Left renal cortex interstitium (tissue), 4 donors: ENCODE measurements at places on chromosomes 3 and 15.

GRCh38 chr15:62306851-62307504 is 141.9 kb upstream of the C2CD4B start:
- peak; percentile 46 for DNase-seq

DNA sequence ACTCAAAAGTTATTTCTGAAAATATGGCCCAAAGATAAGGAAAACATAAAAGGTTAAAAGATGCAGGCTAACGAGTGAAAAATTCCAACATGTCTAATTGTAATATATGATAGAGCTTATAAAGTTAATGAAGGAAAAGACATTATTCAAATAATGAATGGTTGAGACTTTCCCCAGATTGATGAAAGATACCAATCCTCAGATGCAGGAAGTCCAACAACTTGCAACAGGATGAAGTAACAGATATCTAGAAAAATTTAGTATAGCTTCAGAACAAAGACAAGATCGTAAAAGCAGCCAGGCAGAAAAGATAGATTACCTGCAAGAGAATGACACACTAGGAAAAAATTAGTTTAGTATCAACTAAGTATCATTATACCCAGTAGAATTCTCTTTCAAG is 546.4 kb upstream of the PPP2R3A start:
- no peak for DNase-seq

GRCh38 chr15:55601374-55601773 is 13.2 kb upstream of the PYGO1 start:
- DNase-seq: no peak

GRCh38 chr3:182284793-182285192 is 508.5 kb upstream of the ATP11B start:
- no peak for DNase-seq

GRCh38 chr3:104832530-104832929 is 534.2 kb upstream of the ALCAM start:
- no peak for DNase-seq

GRCh38 chr15:35567392-35567791 is 21.4 kb upstream of the DPH6 start:
- no peak for DNase-seq

DNA sequence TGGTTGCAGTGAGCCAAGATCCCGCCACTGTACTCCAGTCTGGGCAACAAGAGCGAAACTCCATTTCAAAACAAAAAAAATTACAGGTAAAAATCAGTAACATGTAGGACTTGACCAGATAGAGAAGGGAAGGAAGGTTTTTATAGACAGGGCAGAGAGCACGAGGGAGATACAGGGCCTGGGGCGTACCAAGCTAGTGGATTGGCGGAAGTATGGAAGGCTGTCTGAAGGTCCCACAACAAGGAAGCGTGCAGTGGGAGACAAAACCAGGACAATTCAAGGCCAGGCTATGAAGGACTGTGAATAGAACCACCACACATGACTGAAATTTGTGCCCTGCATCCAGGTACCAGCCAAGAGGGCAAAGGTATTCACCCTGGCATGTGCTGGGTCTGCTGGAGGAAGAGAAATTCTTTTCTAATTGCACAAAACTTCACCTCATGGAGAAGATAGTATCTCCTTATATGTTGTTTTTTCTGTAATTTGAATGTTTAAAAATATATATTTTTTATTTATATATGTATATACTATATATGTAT is 33.0 kb upstream of the BCL2A1 start:
- DNase-seq: no peak

DNA sequence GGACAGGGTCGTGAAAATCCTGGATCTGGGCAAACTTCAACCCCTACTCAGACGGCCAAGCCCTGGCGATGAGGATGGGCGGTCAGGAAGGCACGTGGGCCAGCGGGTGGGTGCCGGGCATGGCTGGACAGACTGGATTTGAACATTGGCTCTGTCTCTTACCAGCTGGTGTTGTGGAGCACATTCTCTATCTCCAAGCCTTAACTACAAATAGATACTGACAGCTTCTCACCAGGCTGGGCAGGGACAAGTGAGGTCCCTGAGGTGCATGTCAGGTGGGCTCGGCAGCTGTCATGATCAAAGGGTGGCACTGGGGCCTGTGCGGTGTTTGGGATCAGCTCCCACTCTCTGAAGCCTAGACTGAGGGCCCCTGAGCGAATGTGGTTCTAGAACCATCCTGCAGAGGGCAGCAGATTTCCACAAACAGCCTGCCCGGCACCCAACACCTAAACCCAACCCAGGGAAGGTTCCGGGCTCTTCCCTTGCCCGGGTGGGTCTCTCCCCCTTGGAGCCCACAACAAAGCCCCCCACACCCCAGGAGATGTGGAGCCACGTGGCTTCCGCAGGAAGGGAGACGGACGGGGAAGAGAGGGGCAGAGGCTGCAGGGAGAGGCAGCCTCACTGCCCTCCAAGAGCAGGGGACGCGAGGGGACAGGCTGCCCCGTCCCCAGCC is 58.4 kb downstream of the RGMA start:
- DNase-seq: peak; percentile 49

DNA sequence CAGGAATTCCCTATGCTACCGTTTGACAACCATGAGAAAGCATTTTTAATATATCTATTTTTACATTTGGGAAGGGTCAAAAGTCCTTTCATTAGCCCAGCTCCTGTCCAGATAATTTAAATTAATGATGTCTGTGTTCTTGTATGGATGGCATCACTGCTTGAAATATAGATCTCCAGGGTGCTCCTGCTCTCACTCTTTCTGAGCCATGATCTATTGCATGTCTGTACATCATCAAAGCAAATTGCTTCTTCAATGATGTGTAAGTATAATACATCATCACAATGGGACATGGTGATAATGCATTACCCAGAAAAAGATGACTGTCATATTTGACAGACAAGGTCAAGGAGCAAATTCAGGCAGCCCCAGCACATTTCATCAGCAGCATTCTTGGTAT is 223.6 kb upstream of the CNTN6 start:
- DNase-seq: no peak

- DNase-seq: no peak
These were observed 40.3 kb downstream of the CHST14 start for GRCh38 chr15:40511093-40511471.

GRCh38 chr3:38040401-38040800 is 1.4 kb downstream of the DLEC1 start:
- no peak for DNase-seq

- DNase-seq: no peak
These were observed 23.3 kb downstream of the CFAP161 start for GRCh38 chr15:81157195-81157938.

DNA sequence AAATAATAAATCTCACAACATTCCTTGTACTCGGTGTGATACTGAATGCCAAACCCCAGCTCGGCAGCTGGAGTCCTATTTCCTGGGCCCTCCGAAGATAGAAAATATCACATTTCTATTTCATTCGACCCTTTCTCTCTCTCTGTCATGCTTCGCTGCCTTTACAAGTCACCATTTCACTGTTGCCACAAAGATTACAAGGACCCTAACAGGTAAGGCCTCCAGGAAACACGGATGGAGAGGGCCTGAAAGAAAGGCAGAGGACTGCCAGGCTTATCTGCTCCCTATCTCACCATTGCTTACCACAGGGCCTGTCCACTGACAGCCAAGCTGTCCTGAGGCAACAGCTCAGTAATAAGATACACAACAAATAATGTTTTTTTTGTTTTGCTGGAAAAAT is 376.5 kb downstream of the MECOM start:
- DNase-seq: no peak

GRCh38 chr3:129638481-129638880 is 32.0 kb upstream of the PLXND1 start:
- no peak for DNase-seq

DNA sequence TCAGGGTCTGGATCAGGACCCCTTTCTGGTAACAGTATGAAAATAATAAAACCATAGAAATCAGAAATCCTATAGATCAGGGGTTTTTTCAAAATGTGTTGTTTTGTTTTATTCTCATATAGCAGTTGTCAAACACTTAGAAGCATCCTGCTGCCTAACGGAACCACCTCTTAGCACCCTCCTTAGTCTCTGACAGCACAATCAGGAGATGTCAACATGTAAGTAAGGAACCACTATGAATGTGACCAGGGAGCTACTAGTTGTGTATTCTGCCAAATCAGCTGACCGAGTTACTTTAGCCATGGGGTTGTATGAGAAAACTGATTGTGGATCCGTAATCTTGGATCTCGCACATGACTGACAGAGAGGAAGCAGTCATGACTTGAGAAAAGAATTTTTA is 22.2 kb downstream of the CCDC39 start:
- DNase-seq: no peak

GRCh38 chr3:150035301-150035779 is 64.6 kb upstream of the PFN2 start:
- DNase-seq: no peak

DNA sequence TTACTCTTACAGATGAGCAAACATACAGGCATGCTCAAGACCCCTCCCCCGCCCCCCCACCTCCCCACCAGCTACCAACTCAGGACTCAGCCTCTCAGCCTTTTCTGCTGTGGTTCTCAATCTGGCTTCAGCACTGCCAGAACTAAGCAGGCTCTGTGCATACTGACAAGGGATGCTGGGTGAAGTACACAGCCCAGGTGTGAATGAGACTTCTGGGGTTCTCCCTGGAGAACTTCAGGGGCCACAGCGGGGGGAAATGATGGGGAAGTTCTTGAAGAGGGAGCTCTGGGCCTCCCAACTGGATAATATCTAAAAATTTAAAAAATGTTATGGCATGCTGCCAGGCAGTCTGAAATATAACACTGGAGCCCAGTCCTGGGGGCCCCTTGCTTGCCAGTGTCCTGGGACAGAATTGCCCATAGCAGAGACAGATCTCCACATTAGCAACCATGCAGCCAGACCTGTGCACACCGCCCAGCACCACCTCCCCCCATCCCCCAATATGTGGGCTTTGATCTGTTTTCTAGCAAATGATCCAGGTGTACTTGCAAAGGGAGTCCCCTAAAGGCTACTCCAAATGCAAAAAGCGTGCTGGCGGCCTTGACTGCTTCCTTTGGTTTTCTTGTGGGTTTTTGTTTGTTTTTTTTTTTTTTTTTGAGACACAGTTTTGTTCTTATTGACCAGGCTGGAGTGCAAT is 41.4 kb downstream of the PGPEP1L start:
- DNase-seq: no peak

- no peak for DNase-seq
These were observed 307.7 kb upstream of the SEMA6D start for GRCh38 chr15:47409600-47409999.

DNA sequence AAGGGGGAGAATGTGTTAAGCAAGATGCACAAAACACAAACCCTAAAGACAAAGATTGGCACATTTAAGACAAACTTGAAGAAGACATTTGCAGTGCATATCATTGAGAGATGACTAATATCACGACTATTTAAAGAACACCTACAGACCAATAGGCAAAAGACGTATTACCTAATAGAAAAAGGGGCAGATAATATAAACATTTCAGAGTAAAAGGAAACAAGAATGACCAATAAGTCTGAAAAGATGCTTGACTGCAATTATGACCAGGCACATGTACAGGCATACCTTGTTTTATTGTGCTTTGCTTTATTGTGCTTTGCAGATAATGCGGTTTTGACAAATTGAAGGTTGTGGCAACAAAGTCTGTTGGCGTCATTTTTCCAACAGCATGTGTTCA is 4.9 kb downstream of the HACD3 start:
- DNase-seq: no peak

- DNase-seq: no peak
These were observed 19.9 kb downstream of the IQGAP1 start for GRCh38 chr15:90407871-90408317.

DNA sequence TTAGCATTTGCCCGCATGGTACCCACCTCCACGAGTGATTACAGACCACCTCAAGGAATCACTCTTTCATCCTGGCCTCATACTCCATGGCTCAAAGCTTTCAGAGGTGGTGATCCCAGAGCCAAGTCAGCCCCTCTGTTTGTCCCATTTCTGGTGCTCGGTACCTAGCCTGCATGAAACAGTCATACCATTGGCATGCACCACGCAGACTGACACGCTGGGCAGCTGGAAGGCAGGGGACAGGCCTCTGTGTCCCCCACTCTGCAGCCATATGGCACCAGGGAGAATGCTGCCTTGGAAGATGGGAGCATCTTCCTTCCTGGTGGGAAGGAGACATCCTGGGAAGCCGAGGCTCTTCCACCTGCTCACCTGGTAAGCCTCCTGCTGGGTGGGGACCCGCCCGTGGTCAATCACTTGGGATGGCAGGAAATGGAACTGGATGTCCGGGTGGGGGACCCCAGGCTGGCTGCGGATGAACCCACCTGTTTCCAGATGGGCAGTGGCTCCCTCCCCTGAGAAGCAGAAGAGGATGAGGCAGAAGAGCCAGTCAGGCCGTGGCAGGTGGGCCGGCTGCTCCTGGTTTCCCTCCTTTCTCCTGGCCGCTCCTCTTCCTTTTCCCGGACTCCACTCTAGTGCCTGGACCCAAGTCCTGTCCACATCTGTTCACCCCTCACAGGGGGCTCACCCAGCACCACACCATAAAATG is 26.9 kb downstream of the CHDH start:
- DNase-seq: no peak

DNA sequence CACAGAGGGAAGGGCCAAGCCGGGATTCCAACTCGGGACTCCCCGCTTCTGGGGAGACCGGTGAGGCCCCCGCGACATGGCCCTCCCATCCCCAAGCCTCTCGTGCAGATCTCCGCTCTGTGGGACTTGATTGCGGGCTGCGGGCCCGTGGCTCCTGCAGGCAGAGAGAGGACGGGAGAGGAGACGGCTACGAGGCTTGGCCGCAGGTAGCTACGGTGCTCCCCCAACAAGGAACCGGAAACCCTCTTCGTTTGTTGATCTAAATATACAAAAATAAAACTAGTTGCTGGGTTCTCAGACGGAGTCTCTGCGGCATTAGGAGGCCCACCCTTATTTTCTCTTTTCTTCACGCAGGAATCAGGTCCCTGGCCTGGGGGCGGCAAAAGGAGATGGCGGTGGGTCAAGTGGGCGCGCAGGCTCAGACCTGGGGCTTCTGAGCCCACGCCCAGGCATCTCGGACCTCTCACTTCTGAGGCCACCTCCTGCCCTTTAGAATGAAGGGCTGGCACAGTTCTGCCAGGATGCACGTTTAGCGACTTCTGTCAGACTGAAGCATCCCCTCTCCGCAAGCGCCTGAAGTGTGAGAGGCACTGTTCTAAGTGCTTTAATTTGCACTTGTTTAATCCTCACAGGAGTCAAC is 10.9 kb downstream of the GNB5 start:
- DNase-seq: peak; percentile 5

GRCh38 chr15:40941068-40941527 is 12.0 kb downstream of the DLL4 start:
- no peak for DNase-seq

DNA sequence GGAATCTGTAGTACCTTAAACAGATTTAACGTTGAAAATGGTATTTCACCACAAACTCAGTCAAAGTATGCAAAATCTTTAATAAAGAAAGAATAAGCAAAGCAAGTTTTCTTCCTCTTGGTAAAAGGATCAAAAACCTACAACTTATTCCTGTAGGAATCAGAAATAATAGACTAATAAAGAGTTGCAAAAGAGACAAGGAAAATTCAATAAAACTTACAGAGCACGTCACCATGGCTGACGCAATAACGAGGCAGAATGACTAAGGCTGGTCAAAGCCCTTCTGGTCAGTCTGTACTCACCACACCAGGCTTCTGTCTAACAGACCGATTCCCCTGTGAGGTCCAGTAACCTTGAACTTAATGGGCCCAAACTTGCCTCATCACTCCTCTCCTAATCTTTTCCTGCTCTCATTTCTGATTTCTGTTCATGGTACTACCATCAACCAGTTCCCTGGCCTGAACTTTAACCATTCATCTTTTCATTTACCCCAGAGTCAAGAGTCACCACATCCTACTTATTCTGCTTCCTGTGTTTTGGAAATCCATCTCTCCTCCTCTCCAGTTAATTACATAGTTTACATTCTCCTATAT is 5.0 kb downstream of the MASP1 start:
- no peak for DNase-seq
